ENCODE measurements at places on chromosomes 2 and 18. TPM values are rescaled to one million over a fixed set of nuclear protein-coding genes. Genes with fewer than 3 reads are reported as not detected.

GRCh38 chr2:229660951-229661350 lies 53.4 kb downstream of the DNER start:
- no peak overlapping the region for H3K4me3 ChIP-seq
- H3K36me3 ChIP-seq, result no peaks in the 10 kb centered on the region
- H3K4me1 ChIP-seq, result no peaks in the 10 kb centered on the region
- H3K27ac ChIP-seq, result no peak overlapping the region
- DNase-seq, result no peak
- H3K27me3 ChIP-seq, result no peaks in the 10 kb centered on the region

DNA sequence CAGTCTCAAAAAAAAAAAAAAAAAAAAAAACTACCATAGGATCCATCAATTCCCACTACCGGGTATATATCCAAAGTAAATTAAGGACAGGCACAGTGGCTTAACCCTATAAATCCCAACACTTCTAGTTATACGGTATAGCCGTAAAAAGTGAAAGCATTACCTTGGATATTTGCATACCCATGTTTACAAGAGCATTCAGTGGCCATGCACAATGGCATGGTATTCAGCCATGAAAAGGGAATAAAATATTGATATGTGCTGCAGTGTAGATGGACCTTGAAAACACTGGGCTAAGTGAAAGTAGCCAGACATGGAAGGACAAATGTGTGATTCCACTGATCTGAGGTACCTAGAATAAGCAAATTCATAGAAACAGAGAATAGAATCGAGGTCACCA lies 111.8 kb upstream of the CAB39 start:
- no peak overlapping the region for H3K4me3 ChIP-seq
- H3K27me3 ChIP-seq, result no peaks in the 10 kb centered on the region
- no peaks in the 10 kb centered on the region for H3K36me3 ChIP-seq
- H3K27ac ChIP-seq, result no peak overlapping the region
- no peaks in the 10 kb centered on the region for H3K4me1 ChIP-seq
- no peak for DNase-seq

DNA sequence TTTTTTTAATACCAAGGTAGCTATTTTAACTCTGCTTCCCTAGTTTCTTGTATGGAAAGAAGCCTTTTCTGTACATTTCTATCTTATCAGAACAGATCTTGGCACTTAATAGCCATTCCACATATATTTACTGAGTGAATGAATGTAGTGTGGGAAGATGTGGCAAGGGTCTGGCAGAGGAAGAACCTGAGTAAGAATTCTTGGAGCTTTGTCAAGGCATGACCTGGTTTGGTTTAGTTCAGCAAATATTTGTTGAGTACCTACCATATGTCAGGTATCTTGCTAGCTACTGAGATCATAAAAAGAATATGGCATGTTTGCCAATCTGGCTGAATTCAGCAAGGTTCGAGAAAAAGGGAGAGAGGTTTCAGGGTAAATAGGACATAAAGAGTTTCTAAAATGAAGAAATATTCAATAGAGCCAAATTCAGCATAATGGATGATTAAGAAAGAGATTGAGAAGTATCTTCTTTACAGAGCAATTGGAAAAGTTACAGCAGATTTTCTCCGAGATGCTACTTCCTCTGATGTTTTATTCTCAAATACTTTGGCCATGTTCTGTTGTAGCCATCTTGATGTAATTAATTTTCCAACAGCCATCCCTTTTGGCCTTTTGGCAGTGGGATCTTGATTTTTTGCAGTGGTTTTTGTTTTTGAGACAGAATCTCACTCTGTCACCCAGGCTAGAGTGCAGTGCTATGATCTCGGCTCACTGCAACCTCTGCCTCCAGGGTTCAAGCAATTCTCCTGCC lies 21.7 kb upstream of the MEP1B start:
- no peaks in the 10 kb centered on the region for H3K27me3 ChIP-seq
- DNase-seq, result no peak
- H3K4me1 ChIP-seq, result no peaks in the 10 kb centered on the region
- no peak overlapping the region for H3K27ac ChIP-seq

DNA sequence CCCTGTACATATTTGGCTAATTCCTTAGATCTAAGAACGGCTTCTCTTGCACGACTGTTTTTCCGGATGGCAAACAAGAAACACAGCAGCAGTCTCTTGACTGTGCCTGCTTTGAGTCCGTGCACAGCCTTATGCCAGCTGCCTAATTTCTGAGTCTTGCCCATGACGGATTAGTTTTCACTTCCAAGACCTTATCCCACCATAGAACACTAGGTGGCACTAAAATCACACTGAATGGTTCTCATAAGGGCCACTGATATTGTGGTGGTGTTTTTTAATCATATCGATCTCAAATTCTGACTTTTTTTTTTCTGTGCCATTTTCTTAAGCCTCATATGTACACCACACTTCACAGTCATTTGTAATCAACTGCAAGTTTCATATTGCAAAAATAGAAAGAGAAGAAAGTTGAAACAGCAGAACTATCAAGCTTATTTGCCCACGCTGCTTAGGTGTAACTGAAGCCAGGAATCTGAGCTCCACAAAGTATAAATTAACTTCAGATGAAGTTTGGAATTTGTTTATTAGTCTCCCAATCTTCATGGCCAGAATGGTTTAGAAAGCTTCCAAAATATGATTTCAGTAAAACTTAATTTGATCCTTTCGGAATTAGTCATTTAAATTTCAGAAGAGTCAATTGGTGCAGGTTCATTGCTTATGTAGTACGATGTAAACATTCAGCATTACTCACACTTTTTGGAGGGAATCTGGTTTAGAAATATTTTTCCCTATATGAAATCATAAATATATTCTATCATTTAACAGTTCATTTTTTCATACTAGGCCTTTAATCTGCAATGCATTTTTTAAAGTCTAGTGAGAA lies 45.5 kb upstream of the SCN7A start:
- H3K4me1 ChIP-seq, result no peaks in the 10 kb centered on the region
- H3K27ac ChIP-seq, result no peak overlapping the region
- peak; percentile 14 for DNase-seq
- H3K27me3 ChIP-seq, result no peaks in the 10 kb centered on the region
- no peaks in the 10 kb centered on the region for H3K36me3 ChIP-seq
- H3K4me3 ChIP-seq, result no peak overlapping the region

DNA sequence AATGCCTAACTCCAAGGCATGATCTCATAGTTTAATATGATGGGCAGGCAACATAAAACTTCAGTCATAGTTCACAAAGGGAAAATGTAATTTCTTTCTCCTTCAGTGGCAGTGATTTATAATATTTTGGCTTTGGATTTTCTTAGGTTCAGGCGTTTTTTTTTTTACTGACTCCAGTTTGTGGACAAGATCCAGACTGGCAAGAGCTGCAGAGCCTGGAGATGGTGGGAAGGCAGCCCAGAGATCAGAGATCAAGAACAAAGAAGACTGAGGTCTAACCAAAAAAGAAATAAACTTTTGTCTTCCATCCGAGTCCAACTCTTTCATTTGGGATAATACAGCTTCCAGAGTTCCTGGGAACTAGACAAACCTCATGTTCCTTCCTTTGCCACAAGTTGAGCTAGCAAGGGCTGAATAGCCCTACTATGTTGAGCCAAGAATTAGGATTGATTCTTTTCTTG lies 215.3 kb upstream of the SETBP1 start:
- no peaks in the 10 kb centered on the region for H3K27me3 ChIP-seq
- H3K36me3 ChIP-seq, result no peaks in the 10 kb centered on the region
- H3K4me1 ChIP-seq, result no peaks in the 10 kb centered on the region
- DNase-seq, result no peak
- no peak overlapping the region for H3K27ac ChIP-seq

GRCh38 chr2:9993488-9994165 lies 42.1 kb downstream of the GRHL1 start:
- no peak overlapping the region for H3K27ac ChIP-seq
- DNase-seq, result no peak
- H3K4me1 ChIP-seq, result peaks cover 31% of the 10 kb centered on the region
- H3K27me3 ChIP-seq, result no peaks in the 10 kb centered on the region
- no peaks in the 10 kb centered on the region for H3K36me3 ChIP-seq

- no peak for DNase-seq
- no peak overlapping the region for H3K27ac ChIP-seq
- H3K4me3 ChIP-seq, result no peak overlapping the region
- no peaks in the 10 kb centered on the region for H3K36me3 ChIP-seq
- H3K4me1 ChIP-seq, result no peaks in the 10 kb centered on the region
Observed at GRCh38 chr18:25517881-25518715, 166.1 kb upstream of the ZNF521 start.

DNA sequence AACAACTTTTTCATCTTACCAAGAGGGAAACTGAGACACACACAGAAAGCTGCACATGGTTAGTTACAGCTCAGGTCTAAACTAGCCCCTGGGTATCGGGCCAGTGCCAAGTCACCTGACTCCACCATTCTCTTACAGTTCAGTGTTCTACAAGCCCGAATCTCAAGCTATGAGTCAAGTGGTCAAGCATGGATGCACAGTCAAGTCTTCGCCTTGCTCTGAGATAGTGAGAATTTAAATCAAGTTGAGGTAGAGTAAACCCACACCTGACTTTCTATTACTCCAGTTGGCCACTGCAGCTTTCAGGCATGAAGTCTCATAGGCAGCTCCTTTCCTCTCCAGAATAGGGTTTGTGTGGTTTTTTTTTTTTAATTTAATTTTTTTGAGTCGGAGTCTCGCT lies 34.5 kb upstream of the ARL5A start:
- no peaks in the 10 kb centered on the region for H3K36me3 ChIP-seq
- H3K4me1 ChIP-seq, result no peaks in the 10 kb centered on the region
- no peak overlapping the region for H3K27ac ChIP-seq
- DNase-seq, result no peak
- H3K4me3 ChIP-seq, result no peak overlapping the region
- no peaks in the 10 kb centered on the region for H3K27me3 ChIP-seq

DNA sequence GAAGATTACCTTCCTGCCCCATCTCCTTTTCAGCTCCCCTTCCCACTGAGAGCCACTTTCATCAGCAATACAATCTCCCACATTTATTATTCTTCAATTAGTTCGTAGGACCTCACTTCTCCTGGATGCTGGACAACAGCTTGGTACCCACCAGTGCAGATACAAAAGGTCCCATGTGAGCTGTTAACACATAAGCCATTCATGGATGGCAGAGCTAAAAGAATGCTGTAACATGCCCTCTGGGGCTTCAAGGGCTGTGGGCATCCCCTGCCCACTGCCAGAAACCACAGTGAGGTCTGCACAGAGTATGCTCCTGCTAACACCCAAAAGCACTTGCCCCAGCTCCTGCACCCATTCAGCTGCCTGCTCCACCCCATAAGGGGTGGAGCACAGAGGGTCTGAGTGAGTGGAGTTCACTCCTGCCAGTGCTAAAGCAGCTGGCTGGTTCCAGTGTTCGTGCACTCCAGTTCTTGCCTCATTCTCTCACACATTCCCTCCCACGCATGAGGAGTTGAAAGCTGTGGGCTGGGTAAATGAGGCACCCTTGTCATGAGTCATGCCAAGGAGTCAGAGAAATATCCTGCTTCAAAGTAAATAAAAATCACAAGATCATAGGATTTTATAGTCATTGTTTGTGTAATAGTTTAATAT lies 305.9 kb upstream of the TMEFF2 start:
- H3K27me3 ChIP-seq, result no peaks in the 10 kb centered on the region
- DNase-seq, result no peak
- no peaks in the 10 kb centered on the region for H3K36me3 ChIP-seq

DNA sequence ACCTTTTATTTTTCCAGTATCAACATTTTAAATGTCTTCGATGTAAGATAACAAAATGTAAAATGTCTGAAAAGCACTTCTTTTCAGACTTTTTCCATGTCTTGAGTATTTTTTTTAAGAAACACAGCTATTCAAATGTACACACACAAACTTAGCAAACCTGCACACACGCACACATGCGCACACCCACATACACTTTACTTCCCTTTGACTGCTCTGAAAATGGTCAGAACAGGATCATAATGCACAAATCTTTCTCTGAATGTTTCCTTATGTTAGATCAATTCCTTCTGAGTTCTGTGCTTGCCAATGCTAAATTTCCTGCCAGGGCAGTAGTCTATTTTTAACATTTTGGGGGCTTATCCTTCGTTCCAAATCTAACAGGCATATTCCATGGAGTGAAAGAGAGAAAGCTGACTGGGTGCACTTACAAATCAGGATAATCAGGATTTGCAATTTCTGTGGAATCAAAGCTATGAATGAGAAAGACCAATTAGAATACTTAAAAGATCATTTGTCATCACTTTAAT lies 136.3 kb downstream of the ZEB2 start:
- peaks cover 15% of the 10 kb centered on the region for H3K4me1 ChIP-seq
- no peak overlapping the region for H3K27ac ChIP-seq
- H3K4me3 ChIP-seq, result no peak overlapping the region
- peaks cover 39% of the 10 kb centered on the region for H3K36me3 ChIP-seq

GRCh38 chr18:79563949-79564348 lies 115.7 kb upstream of the CTDP1 start:
- no peak for DNase-seq
- no peaks in the 10 kb centered on the region for H3K27me3 ChIP-seq
- H3K36me3 ChIP-seq, result no peaks in the 10 kb centered on the region
- no peak overlapping the region for H3K27ac ChIP-seq
- no peak overlapping the region for H3K4me3 ChIP-seq

DNA sequence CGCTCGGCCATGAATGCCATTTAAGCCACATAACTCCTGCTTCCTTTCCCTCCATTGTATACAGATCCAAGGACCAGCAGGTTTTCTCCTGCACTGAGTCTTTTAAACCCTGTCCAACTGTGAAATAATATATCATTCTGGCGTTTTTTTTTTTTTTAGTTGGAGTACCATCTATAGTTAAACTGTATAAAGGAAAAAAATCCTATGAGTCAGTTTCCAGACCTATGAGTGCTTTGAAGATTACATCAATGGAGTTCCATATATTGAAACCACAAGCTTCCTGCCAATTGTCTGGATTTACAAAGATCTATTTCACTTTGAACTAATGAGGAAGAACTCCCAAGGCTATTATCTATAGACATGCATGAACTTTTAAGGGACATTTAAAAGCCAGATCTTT lies 2.4 kb upstream of the MALT1 start:
- no peak overlapping the region for H3K27ac ChIP-seq
- no peak for DNase-seq
- no peak overlapping the region for H3K4me3 ChIP-seq
- no peaks in the 10 kb centered on the region for H3K27me3 ChIP-seq

- H3K36me3 ChIP-seq, result no peaks in the 10 kb centered on the region
- no peak overlapping the region for H3K4me3 ChIP-seq
- DNase-seq, result peak; percentile 53
- peaks cover 73% of the 10 kb centered on the region for H3K4me1 ChIP-seq
- H3K27ac ChIP-seq, result peak overlapping the region; percentile 28
Observed at GRCh38 chr2:65064728-65065552, 8.7 kb downstream of the CEP68 start.

Gene ATG9A
- total RNA-seq, result 72.7 TPM

Gene PLB1
- 1.4 TPM for total RNA-seq

Gene VSNL1
- 19.4 TPM for total RNA-seq

Gene LTBP1
- total RNA-seq, result 164 TPM

Gene NMS
- total RNA-seq, result not detected

Measured in heart right ventricle (tissue), 16 donors.